SK-N-SH (cell line): ENCODE measurements at places on chromosomes 4 and X. TPM values are rescaled to one million over a fixed set of nuclear protein-coding genes. Genes with fewer than 3 reads are reported as not detected.

GRCh38 chrX:151984902-151985301 lies 10.4 kb upstream of the GABRE start:
- no peak for DNase-seq

DNA sequence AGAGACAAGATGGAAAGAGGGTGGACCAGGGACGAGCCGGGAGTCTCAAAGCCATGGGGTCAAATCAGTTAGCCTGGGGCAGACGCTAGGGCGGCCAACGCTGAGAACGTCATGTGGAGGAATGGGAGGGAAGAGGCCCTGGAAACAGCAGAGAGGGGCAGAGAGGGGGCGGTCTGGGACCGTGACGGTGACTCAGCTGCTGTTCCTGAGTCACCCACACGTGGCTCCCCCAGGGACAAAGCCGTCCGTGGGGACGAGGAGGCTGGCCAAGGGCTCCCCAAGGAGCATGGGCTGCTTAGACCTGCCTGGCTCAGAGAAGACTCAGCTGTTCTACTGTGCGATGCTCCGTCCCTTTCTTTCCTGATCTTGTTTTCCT lies 108.4 kb upstream of the LRPAP1 start:
- no peak for DNase-seq

DNA sequence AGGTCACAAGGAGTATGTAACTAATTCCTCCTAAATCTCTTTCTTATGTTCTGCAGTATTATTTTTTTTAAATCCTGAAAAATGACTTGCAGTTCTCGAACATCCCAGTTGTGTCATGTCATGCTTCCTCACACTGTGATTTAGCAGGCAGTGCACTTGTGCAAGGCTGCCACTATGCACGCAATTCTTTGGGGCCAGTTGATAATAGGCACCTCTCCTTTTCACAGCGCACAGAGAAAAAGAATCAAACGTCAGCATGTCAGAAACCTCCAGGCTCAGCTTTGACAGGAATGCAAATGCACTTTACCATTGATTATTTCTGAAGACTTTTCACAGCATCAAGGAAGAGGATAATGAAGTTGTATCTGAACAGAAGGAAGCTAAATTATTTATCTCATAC lies 62.9 kb downstream of the FGF13 start:
- DNase-seq: no peak

DNA sequence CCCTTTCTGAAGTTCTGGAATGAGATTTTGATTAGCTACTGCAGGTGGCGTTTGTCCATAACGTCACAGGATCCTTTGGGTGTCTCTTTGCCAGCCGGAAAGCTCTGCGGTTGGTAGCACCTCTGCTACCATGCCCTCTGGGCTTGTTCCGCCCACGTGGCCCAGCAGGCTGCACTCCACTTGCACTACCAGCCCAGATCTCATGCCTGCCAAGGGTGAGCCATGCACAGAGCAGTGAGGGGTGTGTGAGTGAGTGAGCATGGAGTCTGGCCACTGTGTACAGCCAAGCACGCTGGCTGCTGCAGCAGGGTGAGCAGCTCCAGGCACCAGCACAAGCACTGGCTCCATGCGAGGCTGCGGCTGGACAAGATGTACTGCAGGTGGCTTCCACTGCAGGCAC lies 6.6 kb upstream of the HNRNPD start:
- no peak for DNase-seq

The NXF2 gene
- polyA plus RNA-seq: not detected in 2 replicates

GRCh38 chrX:17632942-17633341 lies 104.4 kb upstream of the SCML1 start:
- no peak for DNase-seq

The SSX2 gene
- 0.13 and 0.50 TPM in 2 replicates for polyA plus RNA-seq

DNA sequence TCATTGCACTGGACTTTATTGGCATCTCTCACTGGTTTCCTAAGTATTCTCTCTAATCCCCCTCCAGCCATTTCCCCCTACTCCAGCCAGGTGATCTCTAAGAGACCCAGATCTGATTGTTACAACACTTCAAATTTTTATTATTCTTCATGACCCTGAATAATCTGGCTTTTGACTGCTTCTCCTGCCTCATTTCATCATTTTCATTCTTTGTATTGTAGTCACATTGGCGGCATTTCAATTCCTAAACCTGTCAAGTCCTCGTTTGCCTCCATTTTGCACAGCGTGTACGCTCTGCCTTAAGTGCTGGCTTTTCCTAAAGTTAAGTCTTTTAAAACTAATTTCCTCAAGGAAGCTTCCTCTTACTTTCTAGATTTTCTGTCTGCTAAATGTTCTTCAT lies 31.6 kb downstream of the UBE2K start:
- no peak for DNase-seq

The RNF175 gene
- polyA plus RNA-seq: 0.06 and 0.10 TPM in 2 replicates

DNA sequence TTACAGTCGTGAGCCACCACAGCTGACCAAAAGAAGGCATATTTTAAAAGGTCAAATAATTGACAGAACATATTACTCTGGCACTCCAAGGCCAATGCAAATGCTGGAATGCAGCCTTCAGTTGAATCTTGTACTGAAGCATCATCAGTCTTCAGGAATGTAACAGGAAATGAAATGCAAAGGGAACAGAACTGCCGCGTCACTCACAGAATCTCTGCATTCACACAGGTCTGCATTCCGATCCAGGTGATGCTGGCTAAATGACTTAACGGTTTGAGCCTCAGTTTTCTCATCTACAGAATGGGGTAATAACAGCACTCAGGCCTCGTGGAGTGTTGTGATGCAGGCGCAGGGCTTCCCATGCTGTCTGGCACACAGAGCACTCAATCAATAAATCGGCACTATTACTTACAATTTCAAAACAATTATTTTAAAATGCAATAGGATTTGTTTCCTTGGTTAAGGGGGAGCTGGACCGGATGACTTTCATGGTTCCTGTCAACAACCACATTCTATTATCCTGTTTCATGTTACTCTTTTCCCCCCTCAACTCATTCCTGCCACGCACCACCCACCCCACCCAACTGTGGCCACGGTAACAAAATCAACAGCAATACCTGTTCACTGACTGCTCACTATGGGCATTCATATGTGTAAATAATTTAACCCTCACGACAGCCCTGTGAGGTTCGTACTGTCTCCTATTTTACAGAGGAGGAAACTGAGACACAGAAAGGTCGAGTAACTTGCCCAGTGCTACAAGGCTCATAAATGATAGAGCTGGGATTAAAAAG lies 32.4 kb downstream of the IGFBP7 start:
- DNase-seq: no peak

DNA sequence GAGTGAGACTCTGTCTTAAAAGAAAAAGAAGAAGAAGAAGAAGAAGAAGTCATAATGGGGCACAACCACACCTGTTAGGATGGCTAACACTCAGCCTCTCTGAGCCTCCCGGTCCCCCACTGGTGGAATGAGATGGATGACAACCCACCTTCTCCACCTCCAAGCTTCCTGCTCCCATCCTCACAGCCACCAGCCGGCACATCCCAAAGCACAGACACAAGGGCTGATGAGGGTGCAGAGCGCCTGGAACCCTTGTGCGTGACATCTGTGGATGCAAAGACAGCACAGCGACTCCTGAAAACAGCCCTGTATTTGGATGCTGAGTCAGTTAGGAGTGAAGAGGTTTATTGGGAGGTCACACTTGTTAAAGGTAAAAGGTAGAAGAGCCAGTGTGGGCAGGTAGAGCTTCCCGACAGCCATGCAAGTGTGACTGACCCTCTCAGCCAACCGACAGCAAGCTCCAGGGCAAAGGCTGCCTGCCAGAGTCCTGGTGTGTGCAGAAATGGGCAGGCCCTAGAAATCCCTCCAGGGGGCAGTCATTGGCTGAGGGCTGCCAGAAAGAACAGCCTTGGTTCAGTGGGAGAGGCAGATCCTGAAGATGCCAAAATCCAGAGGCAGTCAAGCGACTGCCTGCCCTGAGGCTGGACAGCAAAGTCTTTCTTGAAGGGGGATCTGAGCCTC lies 26.6 kb upstream of the MAN2B2 start:
- peak; percentile 78 for DNase-seq

The CXCL11 gene
- polyA plus RNA-seq: not detected in 2 replicates
